Myocyte (in vitro differentiated cells): ENCODE measurements at places on chromosomes 11 and 22. TPM values are rescaled to one million over a fixed set of nuclear protein-coding genes. Genes with fewer than 3 reads are reported as not detected.

GRCh38 chr11:66011785-66012303 lies at the start of gene CST6:
Gene CST6 (plus strand): TSS chr11:66012008. CDS start chr11:66012045, 37 bp downstream.
- DNase-seq = no peak

GRCh38 chr11:15113381-15113780 lies 1.3 kb upstream of the INSC start:
- peak; percentile 70 for DNase-seq

- no peak for DNase-seq
Measured at GRCh38 chr11:28819741-28820140, 711.6 kb downstream of the METTL15 start.

- no peak for DNase-seq
Measured at GRCh38 chr22:37387793-37388192, 39.5 kb downstream of the ELFN2 start.

DNA sequence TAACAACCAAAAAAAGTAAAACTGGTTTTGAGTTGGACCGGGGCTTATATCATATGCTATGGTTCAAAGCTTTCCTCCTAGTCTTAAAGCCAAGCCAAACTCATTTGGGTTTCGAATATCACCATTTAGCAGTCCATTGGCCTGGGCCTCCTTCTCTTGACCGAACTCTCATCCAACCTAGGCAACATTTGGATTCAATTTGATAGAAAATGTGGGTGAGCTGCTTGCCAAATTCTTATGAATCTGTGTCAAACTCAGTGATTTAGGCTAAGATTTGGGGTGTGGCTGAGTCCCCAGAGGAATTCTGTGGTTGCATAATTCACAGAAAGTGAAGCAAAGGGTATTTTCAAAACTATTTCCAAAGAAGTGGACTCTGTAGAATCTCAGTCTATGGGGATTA lies 83.7 kb downstream of the BLID start:
- DNase-seq = peak; percentile 46

DNA sequence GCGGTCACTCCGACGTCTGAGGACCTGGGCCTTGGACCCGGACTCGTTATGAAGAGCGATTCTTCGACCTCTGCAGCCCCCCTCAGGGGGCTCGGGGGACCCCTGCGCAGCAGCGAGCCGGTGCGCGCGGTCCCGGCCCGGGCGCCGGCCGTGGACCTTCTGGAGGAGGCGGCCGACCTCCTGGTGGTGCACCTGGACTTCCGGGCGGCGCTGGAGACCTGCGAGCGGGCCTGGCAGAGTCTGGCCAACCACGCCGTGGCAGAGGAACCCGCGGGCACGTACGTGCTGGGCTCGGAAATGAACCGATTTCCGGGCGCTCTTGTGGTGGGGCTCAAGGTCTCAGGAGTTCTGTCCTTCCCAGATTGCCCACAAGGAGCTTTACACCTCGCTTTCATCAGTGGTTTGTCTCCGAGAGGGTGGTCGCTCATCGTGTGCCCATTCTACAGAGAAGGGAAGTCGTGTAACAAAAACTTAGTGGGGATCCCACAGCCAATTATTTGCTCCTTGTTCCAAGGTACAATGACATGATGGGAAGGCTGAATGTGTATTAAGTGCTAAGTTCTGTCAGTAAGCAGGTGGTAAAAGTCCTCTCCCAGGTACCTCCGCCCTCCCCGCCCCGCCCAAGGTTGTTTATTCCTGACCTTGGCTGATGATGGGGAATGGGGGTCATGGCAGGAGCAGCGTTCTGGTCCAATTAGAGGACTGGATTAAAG lies 695 bp downstream of the PEX26 start:
- peak; percentile 40 for DNase-seq

DNA sequence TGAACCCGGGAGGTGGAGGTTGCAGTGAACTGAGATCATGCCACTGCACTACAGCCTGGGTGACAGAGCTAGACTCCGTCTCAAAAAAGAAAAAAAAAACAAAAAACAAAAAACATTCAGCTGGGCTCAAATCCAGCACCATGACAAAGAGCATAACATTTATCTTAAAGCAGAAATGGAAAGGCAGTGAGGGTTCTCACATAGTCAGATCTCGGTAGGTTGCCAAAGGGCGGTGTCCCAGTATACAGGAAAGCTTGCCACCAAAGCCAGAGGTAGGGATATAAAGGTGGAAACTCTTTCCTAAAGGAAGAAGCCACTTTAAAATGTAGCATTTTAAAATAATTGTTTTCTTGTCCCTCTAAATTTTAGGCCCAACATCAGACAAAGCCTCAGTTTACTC lies 22.4 kb upstream of the CAPRIN1 start:
- DNase-seq = no peak

The LGALS12 gene
- total RNA-seq = 0.08 and 0.16 TPM in 2 replicates

The PLET1 gene
- total RNA-seq = not detected in 2 replicates

The ZNF280B gene
- total RNA-seq = 3.6 and 7.3 TPM in 2 replicates

The TMEM191C gene
- 0.52 and 0.75 TPM in 2 replicates for total RNA-seq
